ENCODE measurements at places on chromosomes 6 and 20.

DNA sequence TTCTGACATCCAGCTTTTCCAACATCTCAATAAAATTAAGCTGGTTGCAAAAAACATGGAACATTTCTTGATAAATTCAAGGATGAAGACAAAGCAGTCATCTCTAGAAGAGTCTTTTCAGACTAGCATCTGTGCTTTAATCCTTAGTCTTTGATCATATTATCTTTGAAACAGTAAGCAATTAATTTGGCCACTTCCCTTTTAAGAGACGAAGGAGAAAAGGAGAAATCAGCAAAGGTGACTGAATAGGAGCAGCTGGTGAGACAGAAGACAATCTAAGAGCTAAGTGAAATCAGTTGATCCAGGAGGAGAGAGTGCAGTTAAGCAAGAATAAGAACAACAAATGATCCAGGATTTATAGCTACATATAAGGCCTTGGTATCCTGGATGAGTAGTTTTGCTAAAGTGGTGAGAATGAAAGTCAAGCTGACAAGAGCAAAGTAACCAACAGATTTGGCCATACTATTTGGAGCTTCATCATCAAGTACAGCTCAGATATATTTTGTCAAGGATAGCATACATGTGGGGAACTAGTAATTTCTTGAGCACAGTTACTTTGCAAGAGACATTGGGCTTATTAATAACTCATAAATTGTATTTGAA lies 215.5 kb downstream of the ADGB start:
- DNase-seq: no peak

DNA sequence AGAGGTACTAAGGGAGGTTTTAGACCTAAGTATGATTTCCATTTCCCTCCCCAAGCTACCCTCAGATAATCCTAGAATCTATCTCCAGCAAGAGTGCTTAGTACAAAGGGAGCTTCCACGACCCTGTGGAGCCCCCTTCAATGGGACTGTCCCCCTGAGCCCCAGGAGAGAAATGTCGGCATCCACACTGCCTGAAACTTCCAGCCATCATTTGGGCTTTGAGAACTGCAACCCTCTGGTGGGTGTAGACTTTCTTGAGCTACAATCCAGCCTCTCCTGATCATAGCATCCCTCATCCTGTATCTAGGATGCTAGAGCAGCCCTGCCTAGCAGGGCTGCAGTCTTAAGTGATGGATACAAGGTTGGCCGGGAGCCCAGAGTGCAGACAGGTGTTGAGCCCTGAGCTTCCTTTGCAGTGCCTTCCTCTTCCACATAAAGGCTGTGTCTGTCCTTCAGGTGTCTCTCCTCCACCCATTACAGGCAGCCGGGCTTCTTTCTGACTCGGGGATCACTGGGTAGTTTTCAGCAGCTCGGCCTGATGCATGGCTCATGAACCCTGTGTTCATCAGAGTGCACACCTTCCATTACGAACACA lies 424.5 kb downstream of the PREX1 start:
- no peak for DNase-seq

GRCh38 chr6:4311976-4312860 lies 176.8 kb upstream of the ECI2 start:
- DNase-seq: no peak

DNA sequence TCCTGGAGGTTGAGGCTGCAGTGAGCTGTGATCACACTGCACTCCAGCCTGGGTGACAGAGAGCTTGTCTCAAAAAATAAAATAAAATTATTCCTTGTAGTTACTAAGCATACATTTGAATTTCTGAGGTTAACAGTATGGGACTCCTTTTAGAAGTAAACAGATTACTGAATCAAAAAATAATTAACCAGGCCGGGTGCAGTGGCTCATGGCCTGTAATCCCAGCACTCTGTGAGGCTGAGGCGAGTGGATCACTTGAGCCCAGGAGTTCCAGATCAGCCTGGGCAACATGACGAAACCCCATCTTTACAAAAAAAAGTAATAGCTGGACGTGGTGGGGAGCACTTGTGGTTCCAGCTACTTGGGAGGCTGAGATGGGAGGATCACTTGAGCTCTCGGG lies 22.1 kb upstream of the EEF1A1 start:
- no peak for DNase-seq

DNA sequence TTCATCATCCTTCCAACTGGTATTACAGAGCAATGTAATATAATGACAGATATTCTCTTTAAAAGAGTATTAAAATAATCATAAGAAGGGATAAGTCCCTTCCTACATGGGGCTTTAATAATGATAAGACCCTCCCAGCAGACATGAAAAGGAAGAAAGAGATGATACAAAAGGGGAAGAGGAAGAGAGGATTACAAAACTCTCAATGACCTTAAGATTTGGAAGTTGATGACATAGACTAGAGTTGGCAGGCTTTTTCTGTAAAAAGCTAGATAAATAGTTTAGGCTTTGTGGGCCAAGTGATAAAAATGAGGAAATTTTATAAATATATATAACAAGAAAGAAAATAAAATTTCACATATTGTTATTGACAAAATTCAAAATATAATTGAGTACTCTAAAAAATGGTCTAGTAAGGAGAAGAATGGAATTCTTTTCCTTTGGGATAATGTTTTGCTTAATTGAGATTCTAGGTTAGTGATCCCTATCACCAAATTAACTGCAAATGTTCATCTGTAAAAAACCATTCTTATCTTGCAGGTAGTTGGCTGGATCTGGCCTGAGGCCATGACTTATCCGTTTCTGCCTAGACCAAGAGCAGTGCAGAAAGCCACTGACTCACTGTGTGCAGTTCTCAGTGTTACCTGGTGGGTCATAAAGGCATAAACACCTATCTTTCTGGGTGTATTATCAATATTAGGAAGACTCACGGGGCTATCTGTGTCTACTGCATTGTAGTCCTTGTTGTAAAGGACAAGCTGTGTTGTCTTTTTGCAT lies 11.0 kb downstream of the RIPOR2 start:
- no peak for DNase-seq

DNA sequence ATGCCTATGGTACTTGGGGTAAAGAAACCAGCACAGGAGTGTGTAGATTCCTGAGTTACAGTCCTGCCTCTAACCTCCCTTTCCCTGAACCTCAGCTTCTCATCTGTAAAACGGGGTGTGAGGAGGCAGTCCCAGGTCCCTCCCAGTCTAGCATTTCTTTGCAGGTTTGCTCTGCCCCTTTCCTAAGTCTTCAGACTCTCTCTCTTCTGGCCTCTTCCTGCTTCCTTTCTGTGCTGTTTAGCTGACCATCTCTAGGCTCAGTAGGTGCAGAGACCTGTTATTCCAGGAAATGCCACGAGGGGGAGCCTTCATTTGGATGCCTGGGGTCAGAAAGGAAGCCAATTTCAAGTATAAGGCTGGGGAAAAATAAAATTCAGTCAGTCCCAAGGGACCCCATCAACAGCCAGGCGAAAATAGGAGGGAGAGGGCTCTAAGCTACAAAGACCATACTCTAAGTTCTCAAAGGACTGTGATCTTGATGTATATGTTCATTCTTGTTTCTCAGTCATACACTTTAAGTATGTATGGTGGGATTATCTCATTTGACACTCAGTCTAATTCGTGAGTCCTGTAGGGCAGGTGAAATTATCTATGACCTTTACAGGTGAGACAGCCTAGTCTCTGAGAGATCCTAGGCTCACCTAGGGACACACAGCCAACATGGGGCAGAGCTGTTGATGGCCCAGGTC lies 89.1 kb downstream of the NCR2 start:
- DNase-seq: peak; percentile 75

- no peak for DNase-seq
Measured at GRCh38 chr6:2859185-2859700, 17.6 kb upstream of the SERPINB1 start.

DNA sequence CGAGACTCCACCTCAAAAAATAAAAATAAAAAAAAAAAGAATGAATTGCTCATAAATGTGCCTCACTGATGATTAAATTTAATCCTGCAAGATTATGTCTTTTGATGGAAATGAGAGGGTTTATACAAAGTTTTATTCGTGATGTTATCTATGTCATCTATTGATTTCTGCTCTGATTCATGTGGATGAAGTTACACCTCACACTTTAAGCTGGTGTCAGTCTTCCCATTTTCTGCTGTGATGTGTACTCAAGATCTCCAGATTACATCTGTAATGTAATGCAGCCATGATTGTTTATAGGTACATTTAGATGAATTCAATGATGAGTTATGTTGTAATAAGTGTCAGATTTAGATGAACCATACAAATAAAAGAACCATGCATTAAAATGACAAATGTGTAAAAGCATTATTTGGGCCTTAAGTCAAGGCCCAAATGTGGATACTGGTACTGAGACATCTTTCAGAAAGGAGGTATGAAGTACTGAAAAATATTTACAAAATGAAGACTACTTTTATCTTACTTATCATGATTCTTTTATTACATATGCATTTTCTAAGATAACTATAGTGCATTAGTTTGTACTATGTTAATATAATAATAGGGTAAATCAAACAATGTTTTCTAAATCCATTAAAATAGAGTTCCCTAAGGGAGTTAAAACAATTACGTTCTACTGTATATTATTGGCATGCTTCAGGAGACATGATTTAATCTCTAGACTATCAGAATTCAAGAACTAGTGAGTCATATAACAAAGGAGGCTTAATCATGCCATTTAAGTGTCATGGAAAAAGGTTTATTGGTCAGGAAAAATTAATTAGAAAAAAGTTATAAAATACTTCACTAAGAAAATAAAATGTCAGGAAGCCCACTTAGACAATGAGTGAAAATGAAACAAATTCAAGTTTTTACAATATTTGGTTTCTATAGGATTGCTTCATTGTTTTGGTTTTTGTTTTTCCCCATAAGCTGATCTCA lies 34.5 kb downstream of the HCRTR2 start:
- no peak for DNase-seq

- DNase-seq: no peak
Measured at GRCh38 chr6:90356012-90356421, 59.4 kb upstream of the BACH2 start.
